Coronary artery (tissue), 2 donors: ENCODE measurements at places on chromosomes 5 and 9.

- no peak for DNase-seq
These were observed 20.5 kb upstream of the FER start for GRCh38 chr5:108727236-108727650.

- DNase-seq = no peak
These were observed 130.9 kb upstream of the CHD1 start for GRCh38 chr5:99059685-99060084.

GRCh38 chr9:116369706-116370105 lies 216.1 kb downstream of the PAPPA start:
- DNase-seq = no peak

DNA sequence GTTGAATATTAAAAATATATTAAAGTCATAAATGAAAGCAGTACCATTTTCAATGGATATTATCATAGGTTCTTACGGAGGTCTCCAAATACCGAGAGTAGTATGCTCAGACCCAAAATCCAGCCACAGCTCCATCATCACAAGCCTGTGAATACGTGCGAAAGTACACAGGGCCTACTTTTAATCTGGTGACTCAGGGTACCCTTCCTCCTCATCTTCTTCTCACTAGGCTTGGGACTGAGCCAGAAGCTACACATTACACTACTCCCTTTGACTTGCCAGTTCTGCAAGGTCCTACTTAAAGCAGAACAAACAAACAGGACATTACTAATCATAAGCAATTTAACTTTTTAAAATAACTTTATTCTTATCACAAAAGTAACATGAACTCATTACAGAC lies 7.6 kb upstream of the RIC1 start:
- no peak for DNase-seq

DNA sequence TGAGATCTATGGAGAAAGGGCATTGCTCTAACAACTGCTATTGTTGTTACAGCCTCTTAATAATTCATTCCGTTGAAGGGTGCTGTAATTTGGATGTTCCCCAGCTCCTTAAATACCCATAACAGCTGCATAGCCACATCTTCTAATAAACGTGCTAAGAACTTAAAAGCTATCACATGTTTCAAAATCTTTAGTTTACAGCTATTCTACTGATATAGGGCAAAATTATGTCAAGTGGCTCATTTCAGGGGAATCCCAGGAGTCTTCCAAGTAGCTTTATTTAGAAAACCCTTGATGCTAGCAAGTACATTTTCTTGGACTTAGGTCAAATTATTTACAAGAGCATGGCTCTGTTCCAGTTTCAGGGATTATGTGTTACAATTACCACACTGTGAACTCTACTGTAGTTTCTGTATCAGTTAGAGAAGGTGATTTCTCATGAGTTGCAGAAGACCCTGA lies 990.4 kb upstream of the ACO1 start:
- DNase-seq = no peak

DNA sequence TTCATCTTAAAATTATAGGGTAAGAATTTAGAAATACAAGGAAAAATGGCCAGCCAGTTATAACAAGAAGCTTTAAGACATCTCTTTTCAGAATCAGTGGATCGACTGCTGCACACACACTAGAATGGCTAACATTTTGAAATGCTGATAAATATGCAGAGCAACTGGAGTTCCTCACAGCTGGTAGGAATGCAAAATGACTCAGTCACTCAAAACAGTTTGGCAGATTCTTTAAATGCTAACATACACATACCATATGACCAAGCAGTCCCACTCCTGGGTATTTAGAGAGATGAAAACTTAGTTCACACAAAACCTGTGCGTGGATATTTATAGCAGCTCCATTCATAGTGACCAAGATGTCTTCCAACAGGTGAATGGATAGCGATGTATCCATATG lies 23.2 kb upstream of the PSAT1 start:
- DNase-seq = no peak

DNA sequence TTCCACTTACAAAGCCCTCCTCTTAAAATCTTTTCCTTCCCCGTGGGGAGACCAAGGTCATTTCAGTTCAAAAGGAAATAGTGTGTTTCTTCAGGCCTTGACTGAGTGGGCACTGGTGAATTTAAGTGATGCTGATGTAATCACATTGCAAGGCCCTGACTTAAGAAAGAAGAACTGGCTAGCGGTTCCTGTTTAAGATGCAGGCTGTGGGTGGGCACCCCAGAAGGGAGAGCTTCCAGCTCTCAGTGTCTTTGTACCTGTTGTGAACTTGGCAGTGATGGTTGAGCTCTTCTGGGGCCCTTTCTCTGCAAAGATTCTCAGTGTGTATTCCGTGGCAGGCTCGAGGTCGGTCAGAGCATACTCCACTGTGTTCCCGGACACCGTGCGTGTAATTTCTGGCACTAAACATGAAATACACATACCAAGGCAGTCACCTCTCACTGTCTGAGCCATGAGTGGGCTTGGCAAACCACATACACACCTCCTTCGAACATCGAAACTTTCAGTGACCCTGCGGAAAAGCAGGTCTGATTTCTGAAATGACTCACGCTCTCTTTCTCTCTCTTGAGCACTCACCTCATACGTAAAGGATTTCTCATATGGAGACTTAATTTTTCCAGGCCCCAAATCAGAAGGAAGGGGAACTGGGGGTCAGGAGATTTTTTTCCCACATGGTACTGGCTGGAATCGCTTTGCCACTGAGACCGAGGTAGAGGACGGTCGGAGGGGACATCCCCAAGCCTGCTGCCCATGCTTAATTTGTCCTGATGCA lies 81.9 kb downstream of the TNC start:
- no peak for DNase-seq

GRCh38 chr9:133658442-133659431 lies 22.6 kb downstream of the DBH start:
- DNase-seq = no peak

DNA sequence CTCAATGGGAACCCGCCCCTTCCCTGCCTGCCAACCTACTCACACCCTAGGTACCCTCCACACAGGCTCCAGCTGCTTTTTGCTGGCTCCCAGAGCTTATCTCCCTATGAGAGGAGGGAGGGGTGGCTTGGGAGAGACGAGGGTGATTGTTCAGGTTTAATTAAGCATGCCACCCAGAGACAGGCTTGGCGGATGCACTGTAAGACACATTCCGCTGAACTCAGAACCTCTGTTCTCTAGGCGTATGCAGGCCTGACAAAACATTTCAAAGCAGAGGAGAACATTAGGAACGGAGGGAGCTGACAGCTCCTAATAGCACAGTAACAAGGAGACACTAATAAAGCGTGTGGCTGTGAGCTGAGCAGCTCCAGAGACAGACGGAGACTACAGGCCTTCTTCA lies 80.1 kb downstream of the TRIM32 start:
- no peak for DNase-seq

DNA sequence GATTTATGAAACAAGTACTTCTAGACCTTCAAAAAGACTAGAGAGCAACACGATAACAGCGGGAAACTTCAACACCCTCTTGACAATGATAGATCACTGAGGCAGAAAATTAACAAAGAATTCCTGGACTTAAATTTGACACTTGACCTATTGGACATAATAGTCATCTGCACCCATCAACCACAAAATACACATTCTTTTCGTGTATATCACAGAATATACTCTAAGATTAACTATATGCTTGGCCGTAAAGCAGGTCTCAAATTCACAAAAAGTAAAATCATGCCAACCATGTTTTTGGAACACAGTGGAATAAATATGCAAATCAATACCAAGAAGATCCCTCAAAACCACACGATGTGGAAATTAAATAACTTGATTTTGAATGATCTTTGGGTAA lies 559.4 kb downstream of the DNAH5 start:
- DNase-seq = no peak

GRCh38 chr5:35438786-35439185 lies 178.9 kb upstream of the SPEF2 start:
- DNase-seq = no peak

DNA sequence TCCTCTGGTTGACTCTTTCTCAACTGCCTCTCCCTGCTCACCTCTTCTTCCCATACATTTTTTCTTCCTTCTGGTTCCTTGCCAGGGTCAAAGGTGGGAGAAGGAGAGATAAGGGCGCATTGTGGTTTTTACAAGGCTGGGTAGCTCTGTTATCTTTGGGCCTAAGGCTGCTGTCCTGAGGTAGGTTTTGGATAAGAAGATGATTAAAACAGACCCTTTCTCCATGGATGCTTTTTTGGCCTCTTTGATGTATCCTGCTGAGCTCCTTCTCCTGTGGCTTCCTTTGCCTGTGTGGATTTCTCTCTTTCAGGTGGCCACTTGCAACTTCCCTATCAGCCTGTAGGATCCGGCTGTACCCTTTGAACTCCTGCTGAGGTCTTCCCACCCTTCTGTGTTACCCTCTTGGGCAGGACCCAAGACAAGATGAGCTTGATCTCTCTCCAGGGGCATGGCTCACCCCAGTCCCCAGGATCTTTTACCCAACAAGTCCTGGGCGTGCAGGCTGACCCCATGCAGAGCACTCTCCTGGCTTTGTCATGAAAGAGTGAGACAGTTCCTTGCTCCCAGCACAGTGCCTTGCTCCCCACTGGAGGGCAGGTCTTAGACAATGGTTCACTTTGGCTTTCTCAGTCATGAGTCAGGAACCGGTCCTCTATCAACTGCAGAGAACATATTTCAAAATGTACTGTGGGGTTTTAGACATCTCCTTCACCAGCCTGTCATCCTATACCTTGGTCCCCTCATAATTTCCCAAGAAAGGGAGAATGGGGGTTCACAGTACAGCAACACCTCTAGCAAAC lies 197.9 kb downstream of the TLE4 start:
- no peak for DNase-seq

DNA sequence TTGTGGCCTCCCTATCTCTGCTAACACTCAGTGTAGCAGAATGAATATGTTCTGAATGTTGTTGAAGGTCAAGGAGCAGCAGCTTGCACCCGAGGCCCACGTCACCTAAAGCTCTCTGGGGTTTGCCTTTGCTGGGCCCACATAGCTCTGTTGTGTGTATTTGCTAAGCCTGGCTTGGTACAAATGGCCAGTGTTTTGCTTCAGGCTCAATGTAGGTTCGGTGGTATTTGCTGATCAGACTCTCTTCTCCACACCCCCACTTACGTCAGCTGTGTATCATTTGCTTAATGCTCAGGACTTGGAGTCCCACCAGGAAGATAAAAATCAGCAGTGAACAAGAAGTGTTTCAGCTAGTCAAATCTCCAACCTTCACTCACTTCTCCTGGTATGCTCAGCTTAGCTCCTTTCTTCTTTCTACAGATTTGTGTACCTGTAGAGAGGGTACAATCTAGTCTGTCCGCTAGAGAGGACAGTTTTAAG lies 4.8 kb upstream of the RFESD start:
- DNase-seq = no peak

GRCh38 chr9:131840220-131840619 lies 100.3 kb upstream of the RAPGEF1 start:
- no peak for DNase-seq

GRCh38 chr9:117687532-117687931 lies 16.7 kb upstream of the TLR4 start:
- no peak for DNase-seq
